ENCODE measurements at places on chromosomes 13 and 19.

- peak; percentile 2 for DNase-seq
Measured at GRCh38 chr19:16969135-16969534, 57.5 kb downstream of the CPAMD8 start.

DNA sequence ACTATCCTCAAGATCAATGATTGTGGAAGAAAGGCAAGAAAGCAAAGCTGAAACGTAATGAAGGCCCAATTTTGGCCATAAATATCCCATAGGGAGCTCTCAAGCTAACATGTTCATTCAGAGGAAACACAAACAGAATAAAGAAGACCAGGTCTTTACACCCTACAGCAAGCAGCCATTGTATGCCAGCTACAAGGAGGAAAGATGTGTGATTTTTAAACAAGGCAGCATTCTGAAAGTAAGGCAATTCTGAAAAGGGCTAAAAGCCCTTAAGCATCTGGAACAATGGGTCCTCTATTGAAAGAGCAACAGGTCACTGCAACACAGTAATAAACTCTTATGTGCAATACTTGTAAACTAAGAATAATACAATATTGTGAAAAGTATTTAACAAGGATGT lies 1002.4 kb downstream of the SLITRK1 start:
- no peak for DNase-seq

- DNase-seq = peak; percentile 25
Measured at GRCh38 chr19:48967346-48968178, 2.5 kb downstream of the FTL start.

DNA sequence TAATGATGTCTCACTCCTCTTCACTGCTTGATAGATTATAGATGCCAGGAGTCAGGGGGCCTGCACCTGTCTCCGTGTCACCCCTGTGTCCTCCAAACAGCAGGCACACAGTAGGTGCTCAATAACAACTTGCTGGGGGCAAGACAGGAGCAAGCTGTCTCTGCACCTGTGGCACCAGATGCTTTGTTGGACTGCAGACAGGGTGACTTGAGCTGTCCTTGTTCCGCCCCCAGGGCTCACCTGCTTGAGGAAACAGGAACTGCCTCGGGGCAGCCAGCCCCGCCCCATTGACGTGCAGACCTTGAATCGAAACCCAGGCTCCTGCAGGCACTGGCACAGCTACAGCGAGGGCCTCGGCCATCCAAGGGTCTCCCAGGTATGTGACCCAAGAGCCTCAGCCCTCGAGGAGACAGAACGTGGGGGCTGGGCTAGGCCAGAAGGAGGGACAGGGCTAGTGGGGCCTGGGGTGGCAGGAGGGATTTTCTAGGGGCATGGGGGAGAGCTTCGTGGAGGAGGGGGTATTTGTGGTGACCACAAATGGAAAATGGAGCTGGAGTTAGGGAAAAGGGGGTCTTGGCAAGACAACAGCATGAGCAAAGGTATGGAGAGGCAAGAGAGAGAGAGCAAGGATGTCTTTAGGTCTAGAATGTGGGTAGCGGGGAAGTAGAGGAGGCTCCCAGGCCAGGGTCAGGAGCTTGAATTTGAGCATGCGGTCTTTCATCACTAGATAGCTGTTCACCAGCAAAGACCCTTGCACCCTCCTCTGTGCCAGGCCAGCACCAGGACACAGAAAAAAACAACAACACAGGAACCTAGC lies at the start of gene HSH2D:
TSS of gene HSH2D (plus strand) at position 287 of the 817 bp plus-strand sequence. CDS start 5,066 bp downstream, outside the sequence.
- DNase-seq = no peak

DNA sequence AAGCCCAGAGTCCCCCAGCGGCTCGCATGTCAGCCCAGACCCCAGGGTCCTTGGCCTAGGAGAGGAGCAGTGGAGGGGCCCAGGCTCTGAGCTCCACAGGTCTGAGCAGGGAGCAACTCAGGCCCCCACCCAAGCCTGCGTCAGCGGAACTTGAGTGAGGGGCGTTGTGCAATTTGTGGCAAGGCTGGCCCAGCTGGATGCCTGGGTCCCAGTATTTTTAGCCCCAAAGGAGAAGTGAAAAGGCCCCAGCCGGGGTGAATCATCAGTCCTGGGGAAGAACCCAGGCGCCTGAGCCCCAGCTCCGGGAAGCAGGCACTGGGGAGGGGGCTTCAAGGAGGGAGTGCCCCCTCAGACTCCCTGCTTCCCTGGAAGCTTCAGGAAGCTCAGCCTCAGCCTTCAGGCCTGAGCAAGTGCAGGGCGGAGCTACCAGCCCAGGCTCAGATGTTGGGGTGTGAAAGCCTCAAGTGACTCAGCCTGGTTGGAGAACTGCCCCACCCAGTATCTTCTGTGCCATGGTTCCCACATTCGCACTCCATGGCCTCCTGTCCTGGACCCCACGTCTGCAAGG lies 7.2 kb downstream of the MED29 start:
- DNase-seq = peak; percentile 63

- peak; percentile 36 for DNase-seq
Measured at GRCh38 chr19:48543121-48543710, 8.8 kb upstream of the SULT2B1 start.

GRCh38 chr19:38204096-38204495 lies 19.9 kb downstream of the DPF1 start:
- no peak for DNase-seq

DNA sequence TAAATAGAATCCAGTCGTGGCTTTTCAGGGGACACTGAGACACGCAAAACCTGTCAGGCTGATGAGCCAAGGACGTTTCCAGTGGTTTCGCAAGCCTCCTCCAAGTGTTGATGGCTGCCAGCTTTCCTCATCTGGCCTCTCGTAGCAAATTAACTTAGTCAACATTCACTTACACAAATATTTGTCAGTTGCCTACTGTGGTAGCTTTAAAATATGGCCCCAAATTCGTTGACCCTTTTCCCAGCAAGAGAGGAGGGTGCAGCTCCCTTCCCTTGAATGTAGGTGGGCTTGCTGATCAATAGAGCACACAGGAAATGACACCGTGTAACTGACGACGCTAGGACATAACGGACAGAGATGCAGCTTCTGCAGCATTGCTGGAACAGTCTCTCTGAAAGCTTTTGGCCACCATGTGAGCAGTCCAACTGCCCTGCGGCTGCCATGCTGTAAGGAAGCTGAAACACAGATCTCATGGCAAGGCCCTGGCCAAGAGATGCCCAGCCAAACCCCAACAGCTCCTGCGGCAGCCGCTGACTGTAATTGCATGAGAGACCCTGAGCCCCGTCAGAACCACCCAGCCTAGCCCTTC lies 5.5 kb upstream of the RANBP3 start:
- DNase-seq = no peak

DNA sequence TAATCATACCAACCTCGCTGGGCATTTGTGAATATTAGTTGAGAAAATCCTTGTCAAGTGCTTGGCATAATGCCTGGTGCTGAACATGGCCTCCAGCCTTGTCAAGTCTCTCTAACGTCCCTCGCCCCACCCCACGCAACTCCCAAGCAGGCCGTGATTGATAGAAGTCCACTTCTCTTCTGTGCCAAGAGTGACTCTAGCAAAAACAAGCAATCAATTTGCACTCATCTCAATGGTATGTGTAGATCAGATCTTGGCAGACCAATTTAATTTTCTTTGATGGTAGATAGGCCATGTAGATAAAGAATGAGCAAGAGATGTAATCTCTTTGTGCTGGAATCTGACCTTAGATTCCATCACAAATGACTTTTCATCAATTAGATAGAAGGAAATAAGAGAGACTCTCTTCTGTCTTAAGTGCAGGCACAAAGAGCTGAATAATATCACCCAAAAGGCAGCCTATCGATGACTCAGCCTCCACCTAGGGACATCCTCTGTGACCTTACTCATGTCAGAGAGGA lies 31.0 kb upstream of the KATNAL1 start:
- no peak for DNase-seq

- no peak for DNase-seq
Measured at GRCh38 chr13:73772449-73773167, 361.6 kb downstream of the KLF12 start.

- no peak for DNase-seq
Measured at GRCh38 chr13:24263632-24264031, 45.7 kb upstream of the C1QTNF9 start.

- no peak for DNase-seq
Measured at GRCh38 chr13:42876270-42876714, 94.9 kb downstream of the FAM216B start.

- no peak for DNase-seq
Measured at GRCh38 chr19:31439270-31439573, 90.0 kb upstream of the TSHZ3 start.

GRCh38 chr19:46748325-46749109 lies 2.3 kb upstream of the STRN4 start:
- DNase-seq = peak; percentile 77

- peak; percentile 72 for DNase-seq
Measured at GRCh38 chr19:16829010-16829821, at the start of gene SIN3B. Gene SIN3B, plus strand, starts transcription at chr19:16829398. Its CDS starts 23 bp downstream, at chr19:16829421.

GRCh38 chr19:44728178-44728577 lies 20.3 kb upstream of the BCL3 start:
- no peak for DNase-seq

GRCh38 chr13:21106089-21106488 lies 44.7 kb upstream of the LATS2 start:
- DNase-seq = no peak

DNA sequence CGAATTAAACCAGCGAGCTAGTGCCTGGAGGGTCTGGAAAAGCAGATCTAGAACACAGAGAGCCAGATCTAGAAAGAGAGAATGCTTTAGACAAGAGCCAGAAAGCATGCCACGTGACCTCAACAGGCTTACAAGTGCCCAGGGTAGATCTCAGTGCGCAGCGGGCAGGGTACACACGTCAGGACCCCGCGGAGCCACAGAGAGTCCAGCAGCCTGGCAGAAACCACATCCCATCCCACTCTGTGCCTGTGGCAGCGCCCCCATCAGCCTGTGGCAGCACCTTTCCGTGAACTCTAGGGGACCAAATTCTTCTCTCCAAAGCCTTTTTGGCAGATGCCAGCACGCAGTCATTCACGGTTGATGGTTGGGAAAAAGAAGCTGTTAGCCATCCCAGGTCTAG lies 5.9 kb downstream of the ARHGEF1 start:
- no peak for DNase-seq

- no peak for DNase-seq
Measured at GRCh38 chr19:34497112-34497805, 15.7 kb downstream of the WTIP start.

GRCh38 chr13:27926644-27927434 lies 7.0 kb downstream of the PDX1 start:
- no peak for DNase-seq

- peak; percentile 45 for DNase-seq
Measured at GRCh38 chr19:37914908-37915307, 7.9 kb downstream of the SIPA1L3 start.

- no peak for DNase-seq
Measured at GRCh38 chr13:87777387-87777786, 106.2 kb downstream of the SLITRK5 start.

DNA sequence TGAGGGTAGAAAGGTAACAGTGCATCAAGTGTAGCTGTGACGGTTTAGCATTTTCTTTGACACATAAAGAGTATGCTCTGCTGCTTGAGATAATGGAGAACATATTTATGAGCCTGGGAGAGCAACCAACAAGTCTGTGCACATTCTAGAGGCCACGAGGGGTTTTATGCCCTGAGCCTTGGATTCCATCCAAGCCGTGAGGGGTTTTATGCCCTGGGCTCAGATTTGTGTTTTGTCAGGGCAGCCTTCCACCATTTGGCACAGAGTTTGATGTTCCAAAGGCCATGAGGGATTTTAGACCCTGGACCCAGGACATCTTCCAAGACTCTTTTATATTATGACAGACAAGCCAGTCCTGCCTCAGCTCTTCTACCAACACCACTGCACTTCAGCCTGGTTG lies 106.4 kb downstream of the ZNF486 start:
- no peak for DNase-seq

GRCh38 chr13:31427151-31428100 lies 227.7 kb downstream of the B3GLCT start:
- no peak for DNase-seq

- DNase-seq = no peak
Measured at GRCh38 chr13:33744589-33745369, 73.2 kb upstream of the RFC3 start.

GRCh38 chr19:16258440-16258903 lies 60.8 kb downstream of the AP1M1 start:
- peak; percentile 20 for DNase-seq

DNA sequence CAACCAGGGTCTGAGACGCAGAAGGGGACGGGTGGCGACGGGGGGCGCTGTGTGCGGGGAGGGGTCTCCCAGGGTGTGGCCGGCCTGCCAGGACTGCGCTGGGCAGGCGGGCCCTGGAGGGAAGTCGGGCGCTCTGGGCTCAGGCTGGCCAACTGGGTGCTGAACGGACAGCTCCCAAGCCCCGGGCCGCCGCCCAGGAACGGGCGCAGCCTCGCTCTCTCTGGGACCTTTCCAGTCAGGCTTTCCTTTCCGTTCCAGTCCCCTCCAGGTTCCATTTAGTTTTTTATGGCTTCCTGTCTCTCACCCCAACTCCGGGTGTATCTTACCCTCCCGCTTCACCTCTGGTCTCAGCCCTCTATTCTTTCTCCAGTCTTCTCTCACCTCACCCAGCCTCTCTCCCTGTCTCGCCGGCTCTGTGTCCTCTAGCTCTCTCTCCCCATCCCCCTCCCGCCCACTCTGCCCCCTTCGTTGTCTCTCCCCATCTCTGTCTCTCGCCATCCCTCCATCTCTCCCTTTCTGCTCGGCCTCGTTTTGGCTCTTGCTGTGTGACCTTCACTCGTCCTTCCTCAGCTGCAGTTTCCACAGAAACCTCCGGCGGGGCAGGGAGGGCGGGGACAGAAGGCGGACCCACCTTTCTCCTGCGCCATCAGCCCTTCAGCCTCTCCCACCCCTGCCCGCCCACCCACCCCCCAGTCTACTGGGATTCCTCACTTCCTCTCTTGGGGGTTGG lies 3.3 kb upstream of the ATP1A3 start:
- peak; percentile 43 for DNase-seq

- no peak for DNase-seq
Measured at GRCh38 chr13:99376132-99376531, 68.9 kb upstream of the GPR183 start.

- no peak for DNase-seq
Measured at GRCh38 chr19:57338877-57339276, 12.2 kb upstream of the ZNF304 start.

GRCh38 chr19:29173896-29174295 lies 39.1 kb downstream of the UQCRFS1 start:
- no peak for DNase-seq

- DNase-seq = no peak
Measured at GRCh38 chr13:98147521-98147920, 4.6 kb downstream of the FARP1 start.

- DNase-seq = no peak
Measured at GRCh38 chr13:114272977-114273376, 8.4 kb upstream of the UPF3A start.
